ENCODE measurements at places on chromosomes 6 and 20.

DNA sequence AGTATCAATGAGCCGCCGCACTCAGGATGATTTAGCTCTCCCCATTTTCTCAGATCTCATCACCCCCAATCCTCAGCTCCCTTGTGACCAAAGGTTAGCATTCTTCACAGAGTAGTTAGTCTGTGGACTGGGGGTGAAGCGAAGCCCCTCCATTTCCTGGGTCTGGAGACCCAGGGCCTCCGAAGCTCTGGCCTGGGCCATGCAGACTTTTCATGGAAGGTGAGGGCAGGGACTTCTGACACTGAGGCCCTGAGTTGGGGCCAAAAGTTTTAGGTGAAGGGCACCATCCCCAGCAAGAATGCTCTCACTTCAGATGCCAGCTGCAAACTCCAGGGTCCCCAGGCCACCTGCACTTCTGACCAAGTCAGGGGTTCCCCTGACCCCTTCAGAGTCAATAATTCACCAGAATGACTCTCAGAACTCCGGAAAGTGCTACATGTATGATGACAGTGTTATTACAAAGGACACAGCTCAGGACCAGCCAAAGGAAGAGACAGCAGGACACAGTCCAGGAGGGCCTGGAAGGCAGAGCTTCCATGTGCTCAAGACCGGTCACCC, 65.7 kb upstream of the DUSP22 start:
- no peak for DNase-seq

DNA sequence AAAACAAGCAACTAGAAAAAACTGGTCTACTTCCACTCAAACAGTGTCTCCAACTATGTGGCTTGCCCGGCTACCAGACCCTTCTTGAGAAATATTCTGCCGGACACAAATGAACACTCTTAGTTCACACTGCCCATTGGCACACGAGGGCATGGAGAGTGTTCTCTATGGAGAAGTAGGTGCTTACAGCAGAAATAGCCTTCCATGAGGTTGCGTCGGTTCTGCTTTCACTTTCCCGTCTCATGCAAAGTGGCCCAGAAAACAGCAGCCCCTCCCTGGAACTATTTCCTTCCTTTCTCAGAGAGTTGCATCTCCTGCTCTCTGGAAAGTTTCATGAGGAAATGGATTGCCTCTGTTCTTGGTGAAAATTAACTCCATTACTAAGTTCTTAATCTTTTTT, 9.5 kb upstream of the HLA-DOA start:
- no peak for DNase-seq

DNA sequence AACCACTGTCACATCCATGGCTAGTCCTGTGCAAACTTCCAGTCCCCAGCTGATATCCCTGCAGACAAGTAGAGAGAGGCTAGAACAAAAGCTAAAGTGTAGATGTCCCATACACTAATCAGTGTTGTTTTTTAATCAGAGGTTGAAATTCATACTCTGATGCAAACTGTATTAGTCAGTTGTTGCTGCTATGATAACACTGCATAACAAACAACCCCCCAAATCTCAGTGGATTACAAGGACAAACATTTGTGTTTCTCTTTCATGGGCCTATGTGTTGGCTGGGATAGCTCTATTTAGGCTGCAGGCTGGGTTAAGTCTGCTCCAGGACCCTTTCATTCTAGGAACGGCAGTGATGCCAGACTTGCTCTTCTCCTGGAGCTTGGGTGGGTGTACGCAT, 26.8 kb downstream of the BNIP5 start:
- DNase-seq = no peak

GRCh38 chr6:156695742-156696141, 81.4 kb upstream of the ARID1B start:
- no peak for DNase-seq

- no peak for DNase-seq
Measured at GRCh38 chr6:41399424-41399823, 64.0 kb downstream of the NCR2 start.

DNA sequence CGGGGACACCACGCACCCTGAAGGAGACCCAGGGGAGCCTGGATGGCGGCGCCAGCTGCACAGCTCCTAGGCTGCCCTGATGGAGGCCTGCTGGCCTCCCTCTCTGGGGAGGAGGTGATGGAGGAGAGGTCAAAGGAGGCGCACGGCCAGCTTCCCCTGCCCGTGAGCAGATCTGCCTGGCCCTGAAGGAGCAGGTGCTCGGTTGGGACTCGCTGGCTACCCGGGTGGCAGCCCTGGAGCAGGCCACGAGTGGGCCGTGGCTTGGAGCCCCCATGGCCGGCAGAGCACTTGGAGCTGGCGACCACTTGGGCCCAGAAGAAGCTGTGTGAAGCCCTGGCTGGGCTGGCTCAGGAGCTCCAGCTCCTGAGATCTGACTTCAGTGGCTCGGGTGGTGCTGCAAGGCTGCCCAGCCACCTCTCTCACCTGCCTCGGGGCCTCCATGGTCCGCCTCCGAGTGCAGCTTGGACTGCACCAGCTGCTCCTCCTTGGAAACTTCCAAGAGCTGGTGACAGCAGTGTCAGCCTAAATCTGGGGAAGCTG, 7.5 kb upstream of the RAET1E start:
- no peak for DNase-seq

- no peak for DNase-seq
Measured at GRCh38 chr6:126526547-126526946, 186.6 kb downstream of the CENPW start.

- no peak for DNase-seq
Measured at GRCh38 chr6:167565388-167565787, 240.5 kb downstream of the TTLL2 start.

DNA sequence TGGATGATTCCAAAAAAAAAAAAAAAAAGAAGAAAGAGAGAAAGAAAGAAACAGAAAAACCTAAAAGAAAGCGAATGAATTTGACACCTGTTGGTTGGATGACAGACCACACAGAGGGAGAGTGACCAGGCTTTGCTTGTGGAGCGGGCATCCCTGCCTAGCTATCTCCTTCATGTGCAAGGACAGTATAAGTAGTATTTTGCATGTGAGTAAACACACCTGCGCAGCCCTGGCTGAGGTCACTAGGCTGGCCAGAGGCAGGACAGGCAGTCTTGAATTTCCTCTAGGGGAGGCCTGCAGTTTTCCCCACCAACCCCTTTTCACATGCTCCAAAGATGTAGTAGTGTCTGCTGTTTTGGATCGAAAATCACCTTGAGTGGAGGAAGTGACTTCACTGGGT, 126.4 kb downstream of the CCDC170 start:
- no peak for DNase-seq

DNA sequence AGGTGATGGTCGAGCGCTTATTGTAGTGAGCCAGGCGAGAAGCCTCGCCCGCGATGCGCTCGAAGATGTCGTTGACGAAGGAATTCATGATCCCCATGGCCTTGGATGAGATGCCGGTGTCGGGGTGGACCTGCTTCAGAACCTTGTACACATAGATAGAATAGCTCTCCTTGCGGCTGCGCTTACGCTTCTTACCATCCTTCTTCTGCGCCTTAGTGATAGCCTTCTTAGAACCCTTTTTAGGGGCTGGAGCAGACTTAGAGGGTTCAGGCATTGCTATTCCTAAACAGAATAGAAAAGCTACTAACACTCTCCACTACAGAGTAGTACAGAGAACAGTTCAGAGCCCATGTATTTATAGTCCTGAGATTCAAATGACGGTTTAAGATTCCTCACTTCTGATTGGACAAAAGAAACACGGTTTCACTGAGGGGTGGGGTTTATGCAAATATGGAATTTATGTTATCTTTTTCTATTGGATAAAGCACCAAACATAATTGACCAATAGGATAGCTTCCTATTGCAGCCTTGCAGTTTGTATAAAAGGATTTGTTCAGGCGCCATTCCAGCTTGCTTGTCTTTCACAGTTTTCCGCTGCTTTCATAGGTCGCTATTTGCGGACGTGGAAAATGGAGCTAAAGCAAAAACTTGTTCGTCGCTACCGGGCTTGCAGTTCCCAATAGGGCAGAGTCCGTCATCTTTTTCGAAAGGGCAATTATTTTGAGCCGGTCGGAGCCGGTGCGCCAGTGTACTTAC, 43.7 kb upstream of the HFE start:
- no peak for DNase-seq

GRCh38 chr6:65680232-65680631, 26.8 kb downstream of the EYS start:
- DNase-seq = no peak

- DNase-seq = no peak
Measured at GRCh38 chr6:147177286-147177685, 26.9 kb upstream of the STXBP5 start.

DNA sequence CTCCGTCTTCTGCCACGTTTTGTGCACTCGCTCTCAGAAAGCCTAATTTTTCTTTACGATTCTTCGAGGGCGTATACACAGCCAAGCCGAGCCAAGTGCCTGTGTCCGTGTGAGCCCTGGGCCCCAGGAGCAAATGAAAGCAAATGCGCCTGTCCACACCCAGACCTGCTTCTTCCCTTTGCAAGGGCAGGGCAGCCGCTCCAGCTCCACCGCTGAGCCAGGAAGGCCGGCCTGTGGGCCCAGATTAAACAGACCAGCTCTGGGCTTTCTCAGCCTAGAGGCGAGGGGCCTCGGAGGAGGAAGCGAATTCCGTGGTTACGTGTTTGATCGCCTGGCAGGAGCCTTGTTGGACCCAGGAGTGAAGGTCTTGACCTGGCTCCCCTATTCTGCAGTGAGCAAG, 184.6 kb downstream of the SMOC2 start:
- no peak for DNase-seq

DNA sequence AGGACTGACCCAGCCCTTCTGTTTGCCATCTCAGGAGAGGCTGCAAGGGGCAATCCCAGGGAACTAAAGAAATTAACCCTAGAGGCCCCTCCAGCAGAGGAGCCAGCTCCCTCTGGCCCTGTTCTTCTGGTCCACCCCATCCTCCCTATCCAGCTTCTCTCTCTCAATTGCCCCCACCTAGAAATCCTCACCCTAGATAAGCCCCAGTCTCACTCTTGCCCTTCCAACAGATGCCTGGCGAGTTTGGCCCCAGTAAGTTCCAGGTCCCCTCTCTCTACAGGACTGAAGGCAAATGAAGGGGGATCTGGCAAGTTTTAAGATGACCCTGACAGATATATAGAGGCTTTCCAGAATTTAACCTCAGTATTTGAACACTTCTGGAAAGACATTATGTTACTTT, 134.0 kb downstream of the THBS2 start:
- no peak for DNase-seq

DNA sequence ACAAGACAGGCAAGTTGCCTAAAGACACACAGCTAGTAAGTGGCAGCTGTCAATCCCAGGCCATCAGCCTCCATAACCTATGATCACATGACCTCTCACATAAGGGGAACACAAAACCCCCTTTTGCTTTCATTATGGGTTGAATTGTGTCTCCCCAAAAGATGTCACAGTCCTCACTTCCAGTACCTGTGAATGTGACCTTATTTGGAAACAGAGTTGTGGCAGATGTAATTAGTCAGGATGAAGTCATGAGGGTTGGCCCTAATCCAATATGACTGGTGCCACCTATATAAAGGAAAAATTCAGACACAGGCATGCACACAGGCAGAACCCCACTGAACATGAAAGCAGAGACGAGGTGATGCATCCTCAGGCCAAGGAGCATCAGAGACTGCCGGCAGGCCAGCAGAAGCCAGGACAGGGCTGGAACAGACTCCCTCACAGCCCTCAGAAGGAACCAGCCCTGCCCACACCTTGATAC, 33.6 kb downstream of the GFOD1 start:
- no peak for DNase-seq

GRCh38 chr6:131281471-131282270, 146.4 kb downstream of the AKAP7 start:
- peak; percentile 23 for DNase-seq

GRCh38 chr6:158311193-158311592, 1.1 kb upstream of the TULP4 start:
- no peak for DNase-seq

DNA sequence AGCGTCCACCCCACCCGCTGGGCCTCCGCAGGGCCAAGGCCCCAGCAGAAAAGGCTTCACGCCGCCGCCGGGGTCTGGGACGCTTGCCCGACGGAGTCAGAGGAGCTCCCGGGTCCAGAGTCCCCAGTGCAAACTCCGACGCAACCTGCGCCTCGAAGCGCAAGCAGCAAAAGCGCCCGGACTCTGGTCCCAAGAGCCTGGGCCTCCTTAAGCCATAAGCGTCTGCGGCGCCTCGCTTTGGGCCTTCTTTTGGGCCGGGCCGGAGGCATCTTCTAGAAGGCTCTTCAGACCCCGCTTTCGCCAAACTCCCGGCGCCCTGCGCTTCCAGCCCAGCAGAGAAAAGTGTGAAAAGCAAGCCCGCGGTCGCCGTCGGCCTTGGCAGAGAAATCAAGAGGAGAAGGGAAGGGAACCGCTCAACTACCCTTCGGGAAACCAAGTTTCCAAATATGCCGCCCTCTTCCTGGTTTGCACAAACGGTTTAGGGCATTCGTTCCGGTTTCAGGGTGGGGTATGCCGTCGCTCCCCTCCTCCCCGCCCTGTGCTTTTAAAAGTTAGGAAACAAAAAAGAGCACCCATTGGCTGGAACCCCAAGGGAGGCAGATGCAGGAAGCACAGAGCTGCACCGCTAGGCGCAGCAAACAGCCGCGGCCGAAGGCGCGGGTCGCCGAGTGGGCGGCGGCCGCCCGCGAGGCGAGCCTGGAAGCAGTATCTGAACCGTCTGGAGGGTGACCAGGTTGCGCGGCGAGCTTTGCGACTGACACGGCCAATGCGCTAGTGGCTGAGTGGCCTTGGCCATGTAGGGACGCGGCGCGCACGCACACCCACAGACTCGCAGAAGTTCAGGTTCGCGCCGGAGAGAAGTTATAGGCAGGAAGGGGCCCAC, 1.2 kb downstream of the TBX18 start:
- DNase-seq = no peak

GRCh38 chr6:152954443-152954842, 28.4 kb downstream of the FBXO5 start:
- DNase-seq = no peak

GRCh38 chr20:25018425-25018824, 25.9 kb upstream of the APMAP start:
- no peak for DNase-seq

- no peak for DNase-seq
Measured at GRCh38 chr6:53648184-53648943, 17.2 kb downstream of the KLHL31 start.
